CD4-positive, alpha-beta T cell treated with Interleukin-17A for 1 hour (primary cell): ENCODE measurements at places on chromosomes 12 and 14.

DNA sequence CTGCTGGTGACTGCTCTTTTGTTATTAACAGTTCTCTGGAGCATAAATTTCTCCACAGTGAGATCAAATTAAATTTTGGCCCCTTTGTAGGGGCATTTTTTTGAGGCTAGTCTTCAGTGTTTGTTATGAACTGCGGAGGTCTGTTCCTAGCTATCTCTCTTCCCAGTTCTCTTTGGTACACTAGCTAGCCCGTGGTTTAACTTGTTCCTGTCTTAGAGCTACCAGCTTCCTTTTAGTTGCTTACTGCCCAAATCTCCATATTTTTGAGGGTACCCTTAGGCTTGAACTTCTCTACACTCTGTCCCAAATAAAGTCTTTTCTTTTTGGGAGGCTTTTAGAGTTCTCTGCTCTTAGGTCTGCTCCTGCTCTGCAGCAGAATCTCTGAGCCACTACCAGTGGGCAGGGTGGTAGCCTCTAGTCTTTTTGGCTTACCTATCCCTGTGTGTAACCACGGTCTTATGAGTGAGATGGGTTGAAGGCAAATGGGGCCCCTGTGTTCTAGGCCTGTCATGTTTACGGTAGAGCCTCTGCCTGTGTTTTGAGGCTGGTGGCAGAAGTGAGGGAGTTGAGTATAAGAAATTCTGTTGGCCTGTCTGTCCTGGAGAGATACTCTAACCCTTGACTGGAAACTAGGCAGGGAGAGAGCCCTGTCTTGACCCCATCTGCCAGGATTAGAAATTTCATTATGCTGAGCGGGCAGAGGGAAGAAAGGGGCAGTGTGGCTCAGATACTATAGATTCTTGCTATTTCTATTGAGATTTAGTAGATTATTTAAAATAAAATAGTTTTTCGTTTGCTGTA, 21.0 kb downstream of the CNOT2 start:
- DNase-seq = no peak

DNA sequence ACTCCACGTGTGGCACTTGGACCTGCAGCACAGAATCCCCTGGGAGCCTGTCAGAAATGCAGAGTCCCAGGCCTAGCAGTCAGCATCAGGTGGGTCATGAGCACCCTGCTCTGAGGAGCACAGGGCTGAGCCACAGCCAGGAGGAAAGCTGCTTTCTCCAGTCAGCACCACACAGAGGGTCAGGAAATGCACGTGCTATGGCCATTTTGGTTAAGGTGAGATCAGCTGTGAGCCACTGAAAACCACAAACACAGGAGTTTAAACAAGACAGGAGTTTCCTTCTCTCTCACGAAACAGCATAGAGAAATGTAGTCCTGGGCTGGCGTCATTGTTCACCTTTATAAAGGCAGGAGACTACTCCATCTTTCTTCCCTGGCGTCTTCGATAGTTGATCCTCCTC, 204.5 kb upstream of the SFSWAP start:
- no peak for DNase-seq

- DNase-seq = no peak
Observed at GRCh38 chr14:24850072-24850471, 199.9 kb downstream of the STXBP6 start.

- no peak for DNase-seq
Observed at GRCh38 chr12:86186449-86186848, 69.7 kb downstream of the MGAT4C start.

GRCh38 chr14:50823051-50823761, 7.8 kb downstream of the NIN start:
- DNase-seq = no peak

DNA sequence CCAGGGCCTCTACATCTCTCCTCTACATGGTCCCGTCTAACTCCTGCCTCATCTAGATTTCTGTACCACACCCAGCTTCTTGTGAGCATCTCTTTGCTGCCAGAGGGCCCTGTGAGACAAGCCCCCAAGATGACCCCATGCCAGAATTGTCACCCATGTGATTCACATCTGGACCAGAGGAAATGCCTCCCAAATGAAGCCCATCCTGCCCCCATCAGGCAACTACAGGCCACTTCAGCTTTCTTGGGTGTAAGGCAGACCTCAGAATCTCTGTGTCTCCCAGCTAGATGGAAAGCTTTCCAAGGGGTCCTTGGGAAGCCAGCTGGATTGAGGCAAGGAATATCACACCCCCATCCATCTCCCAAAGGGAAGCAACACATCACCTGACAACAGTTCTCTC, 9.3 kb upstream of the OAS3 start:
- DNase-seq = no peak

GRCh38 chr14:100731846-100732765, 5.4 kb downstream of the DLK1 start:
- DNase-seq = no peak

- no peak for DNase-seq
Observed at GRCh38 chr12:65528127-65528526, 249.6 kb downstream of the MSRB3 start.

DNA sequence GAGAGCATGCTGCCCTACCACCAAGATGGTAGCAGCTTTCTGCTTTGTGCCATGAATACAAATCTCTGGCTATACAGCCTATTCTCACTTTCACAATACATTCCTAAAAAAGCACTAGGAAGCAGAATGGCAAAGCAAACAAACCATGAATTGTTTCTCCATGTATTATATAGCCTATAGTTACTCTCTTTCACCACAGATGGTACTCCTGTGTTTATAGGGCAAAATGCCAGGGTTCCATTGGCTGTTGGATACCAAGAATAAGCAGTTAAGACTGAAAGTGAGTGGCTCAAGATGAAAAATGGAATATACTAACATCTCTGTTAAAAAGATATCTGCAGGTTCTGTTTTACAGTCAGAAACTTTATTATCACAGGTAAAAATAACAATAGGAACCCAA, 11.1 kb downstream of the ARF3 start:
- no peak for DNase-seq

GRCh38 chr14:97785495-97785894, 988.3 kb downstream of the VRK1 start:
- DNase-seq = no peak

GRCh38 chr12:14826491-14826890, 12.5 kb upstream of the SMCO3 start:
- no peak for DNase-seq

- DNase-seq = peak; percentile 58
Observed at GRCh38 chr14:22545842-22546721, 42.9 kb downstream of the DAD1 start.

DNA sequence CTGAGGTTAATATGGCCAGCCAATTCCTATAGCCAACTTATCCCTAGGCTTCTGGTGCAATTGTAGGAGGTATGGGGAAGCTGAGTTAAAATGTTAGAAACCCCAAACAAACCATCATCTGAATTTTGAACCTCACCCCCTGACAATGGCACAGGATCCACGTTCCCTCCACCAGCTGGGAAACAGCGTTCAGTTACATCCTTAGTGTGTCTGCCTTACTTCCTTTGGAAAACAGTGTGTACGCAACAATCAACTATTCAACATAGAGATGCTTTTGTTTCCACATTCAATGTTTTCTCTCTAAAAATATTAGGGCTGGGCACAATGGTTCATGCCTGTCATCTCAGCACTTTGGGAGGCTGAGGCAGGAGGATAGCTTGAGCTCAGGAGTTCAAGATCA, 203.4 kb downstream of the TTC7B start:
- DNase-seq = no peak

DNA sequence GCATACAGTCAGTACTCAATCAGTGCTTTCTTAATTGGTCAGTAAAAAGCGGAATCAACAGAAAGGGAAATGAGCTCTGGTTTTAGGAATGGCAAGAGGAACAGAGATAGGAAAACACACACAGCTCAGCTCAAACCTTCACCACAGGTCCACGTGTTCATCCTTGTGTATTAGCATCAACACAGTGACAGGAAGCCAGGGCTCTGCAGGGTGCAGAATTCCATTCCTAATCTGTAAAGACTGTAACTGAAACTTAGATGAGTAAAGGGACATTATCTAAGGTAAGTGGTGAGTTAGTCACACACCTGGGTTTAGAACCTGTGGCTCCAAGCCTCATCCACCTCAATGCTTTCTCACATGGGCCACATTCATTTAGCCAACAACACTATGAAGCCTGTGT, 1242.2 kb upstream of the TMEM132C start:
- DNase-seq = no peak

DNA sequence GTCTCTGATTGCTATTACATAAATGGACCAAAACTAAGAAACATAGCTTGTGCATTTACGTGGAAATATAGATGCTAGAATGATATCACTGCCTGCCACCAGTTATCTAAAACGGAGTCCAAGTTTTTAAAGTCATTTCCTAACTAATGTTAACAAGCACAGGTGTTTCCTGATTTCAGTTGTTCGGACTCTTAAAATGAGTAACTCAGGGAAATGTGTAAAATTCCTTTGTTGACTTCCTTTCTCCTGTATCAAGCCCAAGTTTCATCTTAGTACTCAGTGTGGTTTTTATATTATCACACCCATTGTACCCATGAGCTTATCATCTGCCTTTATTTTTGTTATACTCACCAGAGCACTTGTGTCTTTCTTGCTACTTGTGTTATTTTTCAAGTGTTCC, 13.2 kb upstream of the PRKCH start:
- no peak for DNase-seq
